ENCODE measurements at places on chromosomes 4 and X. TPM values are rescaled to one million over a fixed set of nuclear protein-coding genes. Genes with fewer than 3 reads are reported as not detected.

The EDA gene
- 15.1 TPM for total RNA-seq

The SPATA4 gene
- not detected for total RNA-seq

The TASL gene
- total RNA-seq, result not detected

GRCh38 chr4:95466791-95467190 lies 82.0 kb downstream of the UNC5C start:
- H3K36me3 ChIP-seq, result no peaks in the 10 kb centered on the region
- no peaks in the 10 kb centered on the region for H3K4me1 ChIP-seq
- DNase-seq, result no peak
- no peak overlapping the region for H3K27ac ChIP-seq
- H3K27me3 ChIP-seq, result no peaks in the 10 kb centered on the region
- H3K4me3 ChIP-seq, result no peak overlapping the region

The PALLD gene
- total RNA-seq, result 20.8 TPM

- H3K36me3 ChIP-seq, result no peaks in the 10 kb centered on the region
- no peak for DNase-seq
- H3K27ac ChIP-seq, result no peak overlapping the region
- no peak overlapping the region for H3K4me3 ChIP-seq
- H3K27me3 ChIP-seq, result no peaks in the 10 kb centered on the region
Observed at GRCh38 chr4:143961075-143961474, 55.7 kb upstream of the GYPE start.

- H3K4me3 ChIP-seq, result no peak overlapping the region
- no peak for DNase-seq
- H3K27ac ChIP-seq, result no peak overlapping the region
- no peaks in the 10 kb centered on the region for H3K27me3 ChIP-seq
Observed at GRCh38 chr4:77903186-77903585, 40.6 kb downstream of the MRPL1 start.
